NCI-H524 treated with DMSO at 0.1 percent for 48 hours (cell line): ENCODE measurements at places on chromosomes 5 and 9.
A peak's percentile ranks its signal among the peaks of the same experiment; 100 is the strongest.

GRCh38 chr9:95771556-95772246 is 103.8 kb upstream of the ERCC6L2 start:
- DNase-seq: no peak

GRCh38 chr5:14261856-14262611 is 118.9 kb downstream of the TRIO start:
- DNase-seq: no peak

DNA sequence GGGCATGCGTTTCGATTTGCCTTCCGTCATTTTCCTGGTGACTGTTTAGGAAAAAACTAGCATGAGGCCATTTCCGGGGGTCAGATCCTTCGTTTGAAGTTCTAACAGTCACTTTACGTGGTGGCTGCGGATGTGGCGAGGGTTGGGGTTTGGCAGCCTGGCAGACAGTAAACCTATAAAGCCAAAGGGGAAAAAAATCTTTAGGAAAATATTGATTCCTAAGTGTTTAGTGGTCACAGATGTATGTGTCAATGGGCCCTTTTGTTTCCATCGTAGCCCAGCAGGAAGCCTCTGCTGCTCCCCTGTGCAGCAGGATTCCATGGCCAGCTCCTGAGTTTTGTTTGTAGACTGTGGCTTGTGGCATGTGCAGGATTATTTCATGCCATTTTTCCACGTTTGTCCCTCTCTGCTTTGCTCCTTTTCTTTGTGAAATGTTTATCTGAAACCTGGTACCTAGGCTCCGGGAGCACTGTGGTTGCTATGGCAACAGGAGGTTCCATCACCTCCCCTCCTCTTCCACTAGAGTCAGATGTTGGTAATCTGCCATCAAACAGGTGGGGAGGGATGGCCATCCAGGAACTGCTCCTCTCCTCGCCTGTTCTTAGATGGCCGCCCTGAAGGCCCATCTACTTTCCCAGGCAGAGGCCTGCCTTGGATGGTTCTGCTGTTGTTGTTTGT is 202.3 kb downstream of the AOPEP start:
- DNase-seq: no peak

DNA sequence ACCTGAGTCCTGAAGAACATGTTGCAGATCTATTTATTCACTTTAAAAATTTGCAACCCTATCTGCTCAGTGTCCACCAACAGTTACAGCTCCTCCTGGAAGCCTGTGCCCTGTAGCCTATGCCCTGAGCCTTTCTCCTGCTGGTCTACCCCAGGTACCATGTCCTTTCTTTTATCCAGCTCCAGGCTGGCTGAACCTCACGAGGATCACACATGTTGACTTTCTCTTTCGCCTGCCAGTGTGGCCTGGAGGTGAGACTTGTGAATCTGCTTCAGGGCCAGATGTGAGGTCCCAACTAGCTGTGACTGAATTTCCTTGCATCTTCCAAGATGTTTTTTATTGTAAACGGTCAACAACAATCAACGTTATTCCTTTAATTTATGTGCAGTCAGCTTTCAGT is 70.7 kb downstream of the GDNF start:
- no peak for DNase-seq

GRCh38 chr9:6959270-6960000 is 201.7 kb downstream of the KDM4C start:
- DNase-seq: peak; percentile 74

- no peak for DNase-seq
These were observed 200.7 kb upstream of the CDH12 start for GRCh38 chr5:23053846-23054245.

DNA sequence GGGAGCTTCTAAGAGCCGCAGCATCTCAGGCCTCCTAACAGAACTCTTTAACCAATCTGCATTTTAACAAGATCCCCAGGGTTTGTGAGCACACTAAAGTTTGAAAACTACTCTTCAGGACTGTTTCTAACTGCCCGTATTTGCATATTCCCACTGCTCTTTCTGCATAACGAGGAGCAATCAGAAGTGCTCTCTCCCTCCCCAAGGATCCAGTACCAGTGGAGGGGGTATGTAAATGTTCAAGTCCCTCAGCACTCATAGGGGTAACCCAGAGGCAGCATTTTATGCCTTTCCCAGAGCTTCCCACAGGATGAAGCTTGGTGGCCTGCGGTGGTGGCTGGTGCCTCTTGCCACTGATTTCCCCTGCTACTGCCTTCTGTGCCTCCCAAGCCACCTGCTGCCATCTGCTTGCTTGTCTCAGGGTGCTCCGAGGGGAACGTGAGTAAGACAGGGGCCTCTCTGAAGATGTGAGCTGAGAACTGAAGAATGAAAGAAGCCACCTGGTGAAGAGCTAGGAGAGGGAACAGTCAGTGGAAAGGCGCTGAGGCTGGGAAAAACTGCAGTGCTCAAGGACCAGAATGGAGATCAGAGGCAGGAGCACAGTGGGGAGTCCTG is 30.0 kb upstream of the PPP1R2B start:
- peak; percentile 46 for DNase-seq

DNA sequence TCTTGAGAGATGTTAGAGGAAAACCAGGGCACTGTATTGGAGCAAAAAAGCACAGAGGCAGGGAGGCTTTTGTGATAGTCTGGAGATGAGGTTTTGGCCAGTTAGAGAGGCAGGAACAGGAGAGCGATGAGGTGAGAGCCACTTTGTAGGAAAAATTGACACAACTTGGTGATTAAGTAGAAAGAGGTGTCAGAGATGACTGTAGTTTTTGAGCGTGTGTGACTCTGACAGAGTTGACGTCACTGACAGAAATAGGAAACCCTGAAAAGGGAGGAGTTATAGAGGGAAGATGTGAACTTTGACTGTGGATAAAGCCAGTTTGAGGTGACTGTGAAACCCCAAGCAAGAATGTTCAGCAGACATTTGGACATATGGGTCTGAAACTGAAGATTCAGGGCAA is 15.7 kb downstream of the NFX1 start:
- DNase-seq: no peak

- DNase-seq: no peak
These were observed 30.4 kb downstream of the PPP2R2B start for GRCh38 chr5:146848133-146848532.

GRCh38 chr5:125550274-125550673 is 803.8 kb upstream of the ZNF608 start:
- DNase-seq: no peak

DNA sequence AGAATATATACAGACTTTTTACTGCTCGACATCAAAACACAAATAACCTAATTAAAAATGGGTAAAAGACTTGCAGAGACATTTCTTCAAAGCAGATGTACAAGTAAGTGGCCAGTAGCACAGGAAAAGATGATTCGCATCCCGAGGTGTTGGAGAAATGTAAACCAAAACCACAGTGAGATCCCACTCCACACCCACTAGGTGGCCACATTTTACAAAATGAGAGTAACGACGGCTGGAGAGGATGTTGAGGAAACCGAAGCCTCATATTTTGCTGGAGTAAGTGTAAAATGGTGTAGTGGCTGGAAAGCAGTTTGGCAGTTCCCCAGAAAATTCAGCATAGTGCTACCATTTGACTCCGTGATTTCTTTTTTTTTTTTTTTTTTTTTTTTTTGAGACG is 21.3 kb upstream of the GBGT1 start:
- DNase-seq: peak; percentile 18

DNA sequence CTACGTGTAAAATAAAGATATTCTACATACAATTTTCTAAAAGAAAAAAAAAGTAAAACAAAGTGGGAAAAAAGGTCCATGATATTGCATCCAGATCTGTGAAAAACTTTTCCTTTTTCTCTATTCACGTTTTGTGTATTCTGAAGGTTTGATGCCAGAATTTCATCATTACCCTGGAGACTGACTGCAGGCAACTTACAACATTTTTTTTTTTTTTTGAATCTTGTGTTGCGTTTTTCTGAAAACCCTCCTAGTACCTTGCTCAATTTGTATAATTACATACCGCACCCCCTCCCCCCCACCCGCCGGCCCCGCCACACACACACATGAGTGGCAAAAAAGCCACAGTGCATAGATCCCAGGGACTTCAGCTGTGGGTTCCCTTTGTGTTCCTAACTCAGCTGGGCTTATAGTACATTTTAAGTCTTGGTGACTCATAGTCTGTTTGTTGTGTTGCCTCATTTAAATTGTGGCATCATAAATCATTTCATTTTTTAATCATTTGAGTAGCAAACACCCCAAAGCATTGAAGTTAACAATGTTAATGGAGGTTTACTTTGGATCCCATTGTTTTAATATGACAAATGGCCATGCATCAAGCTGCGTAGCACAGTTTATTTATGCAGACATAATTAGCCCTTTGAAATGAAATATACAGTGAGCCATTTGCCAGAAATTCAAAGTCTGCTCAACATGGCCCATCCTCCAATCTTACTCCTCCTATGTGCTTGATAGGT is 36.0 kb downstream of the PRDM6 start:
- no peak for DNase-seq

DNA sequence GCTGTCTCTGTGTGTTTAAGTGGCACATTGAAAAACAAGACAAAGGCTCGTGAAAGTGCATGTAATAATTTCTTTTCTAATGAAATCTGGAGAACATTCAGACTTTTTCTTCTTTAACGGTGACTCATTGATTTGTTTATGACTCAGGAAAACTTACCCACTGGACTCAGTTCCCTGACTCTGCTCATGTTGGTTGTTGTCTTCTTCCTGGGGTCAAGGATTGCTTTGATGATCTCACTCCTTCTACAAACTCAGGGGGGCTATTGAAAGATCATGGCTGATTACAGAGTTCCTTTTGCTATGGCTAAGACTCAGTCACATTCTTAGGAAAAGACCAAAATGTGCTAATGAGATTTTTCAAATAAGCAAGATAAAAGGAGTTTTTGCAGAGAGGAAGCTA is 141.1 kb upstream of the DAP start:
- DNase-seq: no peak

GRCh38 chr5:9313751-9314150 is 232.1 kb downstream of the SEMA5A start:
- DNase-seq: no peak

GRCh38 chr9:91195372-91196012 is 166.2 kb downstream of the AUH start:
- no peak for DNase-seq

- DNase-seq: no peak
These were observed 380.5 kb upstream of the SMC2 start for GRCh38 chr9:103713631-103714030.

- no peak for DNase-seq
These were observed 58.0 kb upstream of the ROR2 start for GRCh38 chr9:92008041-92008440.

DNA sequence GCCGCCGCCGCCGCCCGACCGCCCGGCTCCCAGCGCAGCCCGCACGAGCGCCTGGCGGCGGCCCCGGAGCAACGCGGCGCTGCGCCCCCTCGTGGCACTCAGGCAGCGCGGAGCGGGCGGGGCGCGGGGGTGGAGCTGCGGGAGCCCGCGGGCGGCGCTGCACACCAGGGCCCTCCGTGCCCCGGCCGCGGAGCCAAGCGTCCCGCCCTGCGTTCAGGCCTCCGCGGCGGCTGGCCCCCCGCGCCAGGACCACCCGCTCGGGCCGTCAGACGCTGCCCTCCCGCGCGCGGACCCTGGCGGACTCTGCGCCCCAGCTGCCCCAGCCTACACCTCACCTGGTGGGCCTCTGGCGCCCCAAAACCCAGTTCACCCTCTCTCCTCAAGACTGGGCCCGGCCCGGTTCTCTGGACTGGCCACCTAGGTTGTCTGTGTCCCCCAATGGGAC is at the start of gene RASGEF1C:
TSS of gene RASGEF1C (minus strand) at position 75 of the 445 bp plus-strand sequence. CDS start 71,159 bp downstream, outside the sequence.
- no peak for DNase-seq

- DNase-seq: no peak
These were observed 162.8 kb downstream of the MAN2A1 start for GRCh38 chr5:109852371-109853155.

DNA sequence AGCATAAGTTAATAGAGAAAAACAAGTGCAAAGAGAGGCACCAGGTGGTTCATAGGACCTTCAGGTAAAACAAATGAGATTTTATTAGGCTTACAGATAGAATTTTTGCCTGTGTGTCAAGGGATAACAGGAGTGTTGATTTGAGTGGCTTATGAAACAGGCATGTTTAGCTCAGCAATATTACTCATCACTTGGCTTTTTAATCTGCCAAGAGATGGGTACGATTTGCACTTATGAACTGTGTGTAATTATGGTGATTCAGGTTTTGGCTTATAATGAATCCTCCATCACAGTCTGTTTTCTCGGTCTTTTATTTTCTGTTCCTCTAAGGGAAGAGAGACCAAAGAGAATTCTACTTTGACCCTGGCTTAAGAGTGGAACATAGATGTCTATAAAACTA is 199.3 kb downstream of the DMRTA1 start:
- no peak for DNase-seq

DNA sequence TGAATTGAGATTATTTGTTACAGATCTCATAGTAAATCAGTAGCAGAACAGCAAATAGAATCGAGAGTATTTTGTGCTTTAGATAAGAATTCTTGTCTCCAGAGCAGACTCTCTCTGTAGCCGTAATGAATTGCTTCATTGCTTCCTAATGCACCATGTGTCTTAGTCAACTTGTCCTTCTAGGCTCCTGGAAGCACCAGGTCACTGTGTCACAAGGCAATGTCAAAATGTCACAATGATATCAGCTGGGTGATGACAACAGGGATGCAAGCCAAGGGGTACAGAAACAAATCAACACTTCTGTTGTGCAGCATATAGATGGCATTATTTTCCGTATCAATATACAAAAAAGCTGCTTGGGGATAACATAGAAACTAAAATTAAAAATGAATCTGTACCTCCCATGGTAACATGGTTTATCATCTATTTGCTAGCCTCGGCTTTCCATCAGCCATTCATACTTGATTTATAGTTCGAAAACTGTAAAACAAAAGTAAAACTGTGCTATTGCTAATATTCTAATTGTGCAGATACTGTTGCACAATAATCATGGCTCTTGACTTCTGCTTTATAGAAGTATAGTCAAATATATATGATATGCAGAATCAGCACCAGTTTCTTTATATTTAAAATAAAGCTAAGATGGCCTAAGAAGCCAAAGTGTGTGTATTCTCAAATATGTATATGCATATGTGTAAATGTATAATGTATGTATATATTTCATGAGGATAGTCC is 435.9 kb upstream of the TLE4 start:
- no peak for DNase-seq

DNA sequence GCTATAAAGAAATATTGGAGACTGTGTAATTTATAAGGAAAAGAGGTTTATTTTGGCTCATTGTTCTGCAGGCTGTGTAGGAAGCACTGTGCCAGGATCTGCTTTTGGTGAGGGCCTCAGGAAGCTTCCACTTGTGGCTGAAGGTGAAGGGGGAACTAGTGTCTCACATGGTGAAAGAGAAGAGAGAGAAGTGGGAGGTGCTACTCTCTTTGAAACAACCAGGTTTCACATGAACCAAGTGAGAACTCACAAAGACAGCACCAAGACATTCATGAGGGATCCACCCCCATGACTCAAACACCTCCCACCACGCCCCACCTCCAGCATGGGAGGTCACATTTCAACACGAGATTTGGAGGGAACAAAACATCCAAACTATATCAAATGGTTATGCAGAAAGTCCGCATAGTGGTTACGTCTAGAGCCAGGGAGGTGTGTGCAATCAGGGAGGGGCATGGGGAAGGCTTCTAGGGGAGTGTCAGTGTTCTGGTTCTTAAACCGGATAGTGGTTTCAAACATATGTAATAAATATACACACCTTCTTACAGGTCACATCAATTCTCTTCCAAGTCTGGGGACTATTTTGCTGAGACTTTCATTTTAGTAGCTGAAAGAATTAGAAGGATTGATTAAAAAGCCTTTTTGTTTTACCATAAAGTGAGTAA is 113.0 kb downstream of the TRIO start:
- DNase-seq: no peak

GRCh38 chr5:80216096-80216495 is 39.8 kb downstream of the SERINC5 start:
- DNase-seq: no peak
